Osteocyte (in vitro differentiated cells): ENCODE measurements at places on chromosomes 16 and 17. TPM values are rescaled to one million over a fixed set of nuclear protein-coding genes. Genes with fewer than 3 reads are reported as not detected.

TBC1D3K gene
- not detected in 2 replicates for total RNA-seq

CCDC43 gene
- total RNA-seq = 17.6 and 17.8 TPM in 2 replicates

DNA sequence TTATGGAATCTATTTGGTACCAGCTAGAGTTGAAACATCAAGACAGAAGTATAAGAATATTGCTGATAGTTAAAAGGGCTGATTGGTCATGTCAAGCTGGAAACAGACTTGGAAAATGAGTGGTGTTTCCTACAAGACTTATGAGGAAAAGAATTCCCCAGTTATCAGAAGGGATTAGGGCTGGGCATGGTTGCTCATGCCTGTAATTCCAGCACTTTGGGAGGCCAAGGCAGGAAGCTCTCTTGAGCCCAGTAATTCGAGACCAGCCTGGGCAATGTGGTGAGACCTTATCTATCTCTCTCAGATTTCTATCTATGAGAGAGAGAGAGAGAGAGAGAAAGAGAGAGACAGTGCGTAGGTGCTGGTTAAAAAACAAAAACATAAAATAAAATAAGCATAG is 139.5 kb upstream of the PMFBP1 start:
- H3K36me3 ChIP-seq = peaks cover 5% of the 10 kb centered on the region
- DNase-seq = no peak
- H3K4me3 ChIP-seq = no peak overlapping the region
- H3K27ac ChIP-seq = no peak overlapping the region

GRCh38 chr17:36717088-36717487 is 115.7 kb downstream of the MRM1 start:
- no peak for DNase-seq
- H3K4me1 ChIP-seq = peaks cover 5% of the 10 kb centered on the region
- H3K27ac ChIP-seq = no peak overlapping the region
- no peaks in the 10 kb centered on the region for H3K36me3 ChIP-seq

DNA sequence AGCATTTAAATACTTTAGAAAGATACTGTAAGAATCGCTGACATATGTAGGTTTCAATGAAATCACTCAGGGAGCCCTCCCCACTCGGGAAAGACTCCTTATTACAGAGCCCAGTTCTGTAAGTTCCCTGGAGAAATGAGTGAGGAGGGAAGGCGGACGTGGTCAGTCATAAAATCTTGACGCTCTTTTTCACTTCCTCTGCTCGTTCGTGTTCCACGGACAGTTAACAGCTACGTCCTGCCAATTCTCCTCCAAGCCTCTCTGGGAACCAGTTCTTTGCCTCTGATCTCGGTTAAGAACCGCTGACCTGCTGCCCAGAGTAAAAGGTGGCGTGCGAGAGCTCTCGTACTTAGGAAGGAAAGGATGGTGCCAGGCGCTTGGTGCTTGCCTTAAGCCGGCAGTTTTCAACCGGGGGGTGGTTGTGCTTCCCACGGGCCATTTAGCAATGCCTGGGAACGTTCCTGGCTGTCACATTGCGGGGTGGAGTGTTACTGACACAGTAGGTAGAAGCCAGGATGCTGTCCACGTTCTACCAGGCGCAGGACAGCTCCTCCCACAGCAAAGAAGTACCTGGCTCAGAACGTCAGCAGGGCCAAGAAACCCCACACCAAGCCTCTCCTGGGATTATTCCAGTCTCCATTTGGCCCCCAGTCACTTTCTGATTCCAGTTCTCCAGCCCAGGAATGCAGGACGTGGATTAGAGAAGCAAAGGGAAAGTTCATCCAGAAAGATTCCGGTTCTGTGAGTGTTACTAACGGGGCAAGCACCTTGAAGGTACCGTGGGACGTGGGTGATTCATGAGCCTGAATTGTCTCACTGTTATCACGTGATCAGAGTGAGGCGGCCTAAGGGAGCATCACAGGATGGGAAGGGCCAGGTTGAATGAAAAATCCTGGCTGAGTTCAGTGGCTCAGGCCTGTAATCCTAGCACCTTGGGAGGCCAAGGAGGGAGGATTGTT is 87.7 kb downstream of the MRM3 start:
- no peak overlapping the region for H3K4me3 ChIP-seq
- no peaks in the 10 kb centered on the region for H3K27me3 ChIP-seq
- H3K4me1 ChIP-seq = peaks cover 60% of the 10 kb centered on the region
- peaks cover 10% of the 10 kb centered on the region for H3K36me3 ChIP-seq
- no peak for DNase-seq

DNA sequence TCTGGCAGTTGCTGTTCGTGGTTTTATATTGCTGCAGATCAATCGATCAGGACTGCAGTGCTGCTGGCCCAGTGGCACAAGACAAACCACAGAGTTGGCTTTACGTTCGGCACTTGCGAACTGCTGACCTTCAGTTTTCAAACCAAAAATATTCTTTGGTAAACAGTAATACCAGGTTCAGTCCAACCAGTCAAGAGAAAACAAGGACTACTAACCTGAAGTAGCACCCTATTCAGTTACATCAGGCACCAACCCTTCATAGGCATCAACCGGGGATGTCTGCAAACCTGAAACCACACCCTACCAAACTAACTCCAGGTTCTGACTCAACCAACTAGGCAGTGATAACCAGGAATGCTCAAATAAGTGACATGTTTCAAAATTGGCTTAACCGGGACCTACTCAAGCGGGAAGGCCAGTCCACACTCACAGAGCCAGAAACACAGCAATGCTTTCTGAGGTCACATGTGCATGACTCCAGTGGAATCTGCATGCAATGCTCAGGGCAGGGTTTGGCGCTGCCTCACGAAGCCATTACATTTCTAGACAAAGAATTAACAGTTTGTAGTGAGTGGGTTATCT is 91.1 kb downstream of the SMG6 start:
- H3K36me3 ChIP-seq = peaks cover 3% of the 10 kb centered on the region
- peaks cover 48% of the 10 kb centered on the region for H3K4me1 ChIP-seq
- no peak for DNase-seq
- H3K27ac ChIP-seq = no peak overlapping the region
- H3K27me3 ChIP-seq = no peaks in the 10 kb centered on the region

- peaks cover 24% of the 10 kb centered on the region for H3K27me3 ChIP-seq
- H3K4me1 ChIP-seq = no peaks in the 10 kb centered on the region
- H3K4me3 ChIP-seq = no peak overlapping the region
- H3K36me3 ChIP-seq = no peaks in the 10 kb centered on the region
These were observed 5.4 kb upstream of the CNGB1 start for GRCh38 chr16:57976331-57976796.

GRCh38 chr16:22007159-22007508 is 777 bp upstream of the MOSMO start:
- no peak for DNase-seq
- peaks cover 25% of the 10 kb centered on the region for H3K4me1 ChIP-seq
- no peaks in the 10 kb centered on the region for H3K27me3 ChIP-seq
- H3K36me3 ChIP-seq = peaks cover 3% of the 10 kb centered on the region
- H3K4me3 ChIP-seq = peak overlapping the region; percentile 87

GRCh38 chr16:13401641-13402040 is 500.2 kb downstream of the SHISA9 start:
- no peak for DNase-seq
- H3K27me3 ChIP-seq = no peaks in the 10 kb centered on the region
- H3K36me3 ChIP-seq = no peaks in the 10 kb centered on the region
- no peak overlapping the region for H3K27ac ChIP-seq
- H3K4me3 ChIP-seq = no peak overlapping the region

- peaks cover 31% of the 10 kb centered on the region for H3K27me3 ChIP-seq
- no peak for DNase-seq
- no peaks in the 10 kb centered on the region for H3K4me1 ChIP-seq
- H3K36me3 ChIP-seq = no peaks in the 10 kb centered on the region
These were observed 50.9 kb downstream of the JPH3 start for GRCh38 chr16:87653234-87653633.

DNA sequence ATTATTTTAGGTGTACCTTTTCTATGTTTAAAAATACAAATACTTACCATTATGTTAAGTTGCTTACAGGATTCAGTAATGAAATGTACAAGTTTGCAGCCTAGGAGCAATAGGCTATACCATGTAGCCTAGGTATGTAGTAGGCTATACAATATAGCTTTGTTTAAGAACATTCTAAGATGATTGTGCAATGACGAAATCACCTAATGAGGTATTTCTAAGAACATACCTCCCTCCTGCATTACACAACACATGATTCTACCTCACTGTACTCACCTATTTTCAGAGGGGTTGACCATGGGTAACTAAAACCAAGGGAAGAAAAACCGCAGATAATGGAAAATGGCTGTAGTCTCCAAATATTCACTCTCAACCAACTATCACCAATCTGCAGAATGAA is 35.3 kb upstream of the TBC1D3K start:
- no peak overlapping the region for H3K27ac ChIP-seq
- no peaks in the 10 kb centered on the region for H3K36me3 ChIP-seq
- no peak for DNase-seq

DNA sequence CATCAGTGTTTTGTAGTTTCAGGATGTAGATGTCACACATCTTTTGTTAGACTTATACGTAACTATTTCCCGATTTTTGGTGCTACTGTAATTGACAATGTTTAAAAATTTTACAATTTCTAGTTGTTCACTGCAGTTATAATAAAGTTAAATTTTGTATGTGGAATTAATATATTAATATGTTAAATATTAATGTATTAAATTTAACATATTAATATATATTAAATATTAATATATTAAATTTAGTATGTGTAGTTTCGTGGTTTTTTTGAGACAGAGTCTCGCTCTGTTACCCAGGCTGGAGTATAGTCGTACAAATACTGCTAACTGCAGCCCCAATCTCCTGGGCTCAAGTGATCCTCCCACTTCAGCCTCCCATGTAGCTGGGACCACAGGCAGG is 5.7 kb upstream of the LGALS3BP start:
- H3K27me3 ChIP-seq = no peaks in the 10 kb centered on the region
- peaks cover 1% of the 10 kb centered on the region for H3K36me3 ChIP-seq
- H3K4me3 ChIP-seq = no peak overlapping the region
- DNase-seq = no peak
- H3K27ac ChIP-seq = no peak overlapping the region

DNA sequence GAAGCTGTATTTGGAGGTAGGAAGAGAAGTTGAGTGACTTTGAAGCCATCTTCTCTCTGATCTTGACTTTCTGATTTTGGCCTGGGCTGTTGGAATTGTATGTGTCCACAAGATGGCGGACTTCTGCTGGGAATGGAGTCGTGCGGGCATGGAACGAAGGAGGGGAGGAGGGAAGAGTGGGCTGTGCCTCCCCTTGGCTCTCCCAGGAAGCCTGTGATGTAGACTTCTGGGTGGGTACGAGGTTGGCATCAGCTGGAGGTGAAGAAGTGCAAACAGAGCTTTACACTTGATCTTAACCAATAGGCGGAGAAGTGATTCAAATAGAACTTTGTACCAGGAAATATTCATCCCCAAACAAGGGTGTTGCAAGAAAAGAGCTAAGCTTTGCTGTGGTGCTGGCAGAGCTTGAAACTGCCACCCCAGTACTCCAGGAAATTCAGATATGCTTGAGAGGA is 7.4 kb upstream of the TMEM220 start:
- H3K27me3 ChIP-seq = peaks cover 15% of the 10 kb centered on the region
- H3K4me3 ChIP-seq = no peak overlapping the region
- H3K27ac ChIP-seq = no peak overlapping the region
- H3K4me1 ChIP-seq = peaks cover 3% of the 10 kb centered on the region
- DNase-seq = no peak
